ENCODE measurements at places on chromosomes 6 and 20.

DNA sequence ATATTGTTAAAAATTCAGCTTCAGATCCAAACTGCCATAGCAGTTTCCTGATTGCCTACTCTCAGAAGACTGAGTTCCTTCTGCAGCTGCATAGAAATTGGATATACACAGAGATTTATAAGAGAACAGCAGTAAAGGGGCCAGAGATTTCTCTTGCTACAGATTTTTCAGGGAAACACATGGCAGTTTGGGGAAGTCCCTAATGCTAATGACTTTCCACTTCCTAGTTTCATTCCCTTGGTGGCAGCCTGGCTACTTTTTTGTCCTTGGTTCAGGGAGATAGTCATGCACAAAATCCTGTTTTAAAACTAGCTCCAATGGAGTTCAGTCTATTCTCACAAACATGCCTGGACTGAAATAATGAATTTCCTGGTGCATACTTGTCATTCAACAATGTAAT lies 125.3 kb upstream of the PLCB4 start:
- no peak for DNase-seq

DNA sequence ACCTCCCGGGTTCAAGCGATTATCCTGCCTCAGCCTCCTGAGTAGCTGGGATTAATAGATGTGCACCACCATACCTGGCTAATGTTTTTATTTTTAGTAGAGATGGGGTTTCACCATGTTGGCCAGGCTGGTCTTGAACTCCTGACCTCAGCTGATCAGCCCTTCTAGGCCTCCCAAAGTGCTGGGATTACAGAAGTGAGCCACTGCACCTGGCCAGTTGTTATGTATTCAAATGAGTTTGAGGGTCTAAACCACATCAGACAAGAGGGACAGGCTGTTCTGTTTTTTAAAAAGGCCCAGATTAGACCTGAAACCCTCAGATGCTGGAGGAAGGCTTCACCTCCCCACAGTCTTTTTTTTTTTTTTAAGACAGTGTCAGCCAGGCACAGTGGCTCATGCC lies 4.1 kb upstream of the SPAG4 start:
- no peak for DNase-seq

DNA sequence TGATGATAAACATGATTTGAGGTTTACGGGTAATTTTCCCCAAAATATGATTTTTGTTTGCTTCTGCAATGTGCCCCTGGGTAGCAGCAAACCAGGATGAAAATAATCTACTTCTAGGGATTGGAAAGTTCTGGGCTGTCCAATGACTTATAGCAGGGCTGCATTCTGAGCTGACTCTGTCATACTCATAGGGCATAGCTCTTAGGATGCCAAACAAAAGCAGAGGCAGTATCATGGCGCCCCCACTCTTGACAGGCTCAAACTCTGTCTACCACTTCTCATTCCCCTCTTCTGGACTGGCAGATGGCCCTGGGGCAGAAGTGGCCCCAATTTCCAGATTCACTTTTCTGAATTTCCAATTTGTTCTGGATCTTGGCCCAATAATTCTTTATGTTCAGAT lies 10.3 kb downstream of the SERPINB1 start:
- no peak for DNase-seq

- no peak for DNase-seq
These were observed 99.0 kb upstream of the ADGRF1 start for GRCh38 chr6:47141171-47141570.

DNA sequence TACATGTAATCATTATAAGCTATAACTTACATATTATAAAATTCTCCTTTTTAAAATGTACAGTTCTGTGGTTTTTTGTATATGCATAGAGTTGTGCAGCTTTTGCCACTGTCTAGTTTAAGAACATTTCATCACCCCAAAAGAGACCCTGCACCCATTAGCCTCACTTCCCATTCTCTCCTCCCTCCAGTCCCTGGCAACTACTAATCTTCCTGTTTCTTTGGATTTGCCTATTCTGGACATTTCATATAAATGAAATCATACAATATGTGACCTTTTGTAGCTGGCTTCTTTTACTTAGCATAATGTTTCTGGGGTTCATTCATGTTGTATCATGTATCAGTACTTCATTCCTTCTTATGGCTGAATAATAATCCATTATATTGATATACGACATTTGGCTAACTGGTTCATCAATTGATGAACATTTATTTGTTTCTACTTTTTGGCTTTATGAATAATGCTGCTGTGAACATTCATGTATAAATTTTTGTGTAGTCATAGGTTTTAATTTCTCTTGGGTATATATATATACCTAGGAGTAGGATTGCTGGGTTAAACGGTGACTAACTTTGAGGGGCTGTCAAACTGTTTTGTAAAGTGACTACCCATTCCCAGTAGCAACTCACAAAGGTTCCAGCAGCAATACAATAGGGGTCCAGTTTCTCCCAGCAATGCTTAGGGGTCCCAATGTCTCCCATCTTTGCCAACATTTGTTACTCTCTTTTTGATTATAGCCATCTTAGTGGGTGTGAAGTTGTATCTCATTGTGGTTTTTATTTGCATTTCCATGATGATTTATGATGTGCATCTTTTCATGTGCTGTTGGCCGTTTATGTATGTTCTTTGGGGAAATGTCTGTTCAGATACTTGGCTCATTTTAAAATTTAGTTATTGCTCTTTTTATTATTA lies 10.7 kb downstream of the PTPRA start:
- DNase-seq = no peak

GRCh38 chr20:36454698-36455427 lies 86.5 kb upstream of the MYL9 start:
- no peak for DNase-seq

- DNase-seq = no peak
These were observed 40.9 kb downstream of the SUMO4 start for GRCh38 chr6:149440735-149441671.

GRCh38 chr6:130202782-130203181 lies 20.0 kb downstream of the SAMD3 start:
- DNase-seq = no peak
